A549 treated with CpdA at 1 μM for 4 hours (cell line): ENCODE measurements at places on chromosomes 13 and 19. TPM values are rescaled to one million over a fixed set of nuclear protein-coding genes. Genes with fewer than 3 reads are reported as not detected.

EFNA2 gene
- total RNA-seq = 0.98 to 2.3 TPM (median 1.7 TPM) in 5 replicates

CYP2B6 gene
- 0.07 to 0.08 TPM in 2 of 5 replicates, not detected in the others for total RNA-seq

BIVM gene
- 3.5 to 5.4 TPM (median 4.2 TPM) in 5 replicates for total RNA-seq

PCDH20 gene
- not detected in 5 replicates for total RNA-seq

MPHOSPH8 gene
- total RNA-seq = 12.3 to 17.0 TPM (median 14.1 TPM) in 5 replicates

CALR3 gene
- total RNA-seq = 0.03 to 0.30 TPM (median 0.15 TPM) in 3 of 5 replicates, not detected in the others

ERICH6B gene
- total RNA-seq = not detected in 5 replicates

ACER1 gene
- not detected in 5 replicates for total RNA-seq

CLEC17A gene
- total RNA-seq = not detected in 5 replicates

TSKS gene
- not detected in 5 replicates for total RNA-seq

RNF126 gene
- total RNA-seq = 54.9 to 71.5 TPM (median 67.0 TPM) in 5 replicates

TMPRSS9 gene
- 0.03 TPM in 1 of 5 replicates, not detected in the others for total RNA-seq

CC2D1A gene
- 9.2 to 12.0 TPM (median 10.7 TPM) in 5 replicates for total RNA-seq

GFY gene
- 0.22 to 0.31 TPM (median 0.26 TPM) in 4 of 5 replicates, not detected in the other for total RNA-seq

NR1H2 gene
- total RNA-seq = 61.2 to 86.8 TPM (median 81.4 TPM) in 5 replicates

SLC39A3 gene
- total RNA-seq = 24.8 to 30.9 TPM (median 28.5 TPM) in 5 replicates

PABPC3 gene
- total RNA-seq = 0.10 to 0.17 TPM (median 0.13 TPM) in 5 replicates

HPN gene
- total RNA-seq = 0.03 to 0.17 TPM in 2 of 5 replicates, not detected in the others

CACNG8 gene
- total RNA-seq = 1.2 to 1.9 TPM (median 1.7 TPM) in 5 replicates

BRME1 gene
- 0.09 to 0.64 TPM (median 0.46 TPM) in 3 of 5 replicates, not detected in the others for total RNA-seq

SPACA4 gene
- 0.07 TPM in 1 of 5 replicates, not detected in the others for total RNA-seq

SIGLEC8 gene
- not detected in 5 replicates for total RNA-seq

NLRP7 gene
- total RNA-seq = not detected in 5 replicates

ICAM4 gene
- total RNA-seq = 0.10 to 0.20 TPM in 2 of 5 replicates, not detected in the others

SIGLEC12 gene
- not detected in 5 replicates for total RNA-seq

ZNF790 gene
- 0.08 to 0.35 TPM (median 0.23 TPM) in 5 replicates for total RNA-seq

N4BP2L1 gene
- 0.24 to 0.89 TPM (median 0.51 TPM) in 5 replicates for total RNA-seq

CRX gene
- total RNA-seq = not detected in 5 replicates

SBK3 gene
- 1.8 to 2.7 TPM (median 2.3 TPM) in 5 replicates for total RNA-seq

ZNF296 gene
- total RNA-seq = 5.1 to 9.5 TPM (median 8.6 TPM) in 5 replicates

OR4F17 gene
- not detected in 5 replicates for total RNA-seq

ATP1A3 gene
- 3.5 to 5.1 TPM (median 4.9 TPM) in 5 replicates for total RNA-seq

CCL25 gene
- total RNA-seq = not detected in 5 replicates

CEACAM20 gene
- total RNA-seq = 0.08 TPM in 1 of 5 replicates, not detected in the others

LIN37 gene
- 17.4 to 27.7 TPM (median 23.3 TPM) in 5 replicates for total RNA-seq

RAB4B gene
- 10.8 to 21.0 TPM (median 18.1 TPM) in 5 replicates for total RNA-seq

ZNF543 gene
- total RNA-seq = 1.1 to 2.2 TPM (median 1.3 TPM) in 5 replicates
